ENCODE measurements at places on chromosomes 13 and 19.

DNA sequence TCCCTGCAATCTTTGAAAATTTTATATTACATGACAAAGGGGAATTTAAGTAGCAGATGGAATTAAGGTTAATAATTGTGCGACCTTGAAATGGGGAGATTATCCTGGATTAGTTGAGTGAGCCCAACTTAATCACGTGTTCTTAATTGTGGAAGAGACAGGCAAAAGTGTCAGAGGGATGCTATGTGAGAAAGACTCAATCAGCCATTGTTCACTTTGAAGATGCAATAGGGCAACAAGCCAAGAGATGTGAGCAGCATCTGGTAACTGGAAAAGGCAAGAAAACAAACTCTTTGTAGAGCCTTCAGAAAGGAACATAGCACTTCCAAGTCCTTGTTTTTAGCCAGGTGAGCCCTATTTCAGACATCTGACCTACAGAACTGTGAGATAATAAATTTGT is 247.7 kb downstream of the SLITRK1 start:
- no peak for DNase-seq

- DNase-seq = no peak
Observed at GRCh38 chr13:91058066-91058465, 289.4 kb upstream of the MIR17HG start.

DNA sequence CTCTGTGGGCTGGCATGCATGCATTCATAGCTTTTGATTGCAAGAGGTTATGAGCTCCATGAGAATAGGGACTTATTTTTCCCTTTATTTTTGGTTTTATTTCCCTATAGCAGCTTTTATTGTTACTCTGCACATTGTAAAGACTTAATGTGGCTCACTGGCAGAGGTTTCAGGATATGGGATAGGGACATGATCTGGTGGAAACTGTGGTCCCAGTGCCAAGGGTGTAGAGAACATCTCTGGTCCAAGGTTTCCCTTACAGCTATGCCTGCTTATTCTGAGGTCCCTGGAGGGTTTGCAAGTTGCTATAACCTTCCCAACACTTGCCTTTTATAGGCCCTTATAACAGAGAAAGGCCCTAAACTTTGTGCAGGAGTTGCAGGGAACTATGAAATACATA is 33.6 kb downstream of the LMO7 start:
- no peak for DNase-seq

DNA sequence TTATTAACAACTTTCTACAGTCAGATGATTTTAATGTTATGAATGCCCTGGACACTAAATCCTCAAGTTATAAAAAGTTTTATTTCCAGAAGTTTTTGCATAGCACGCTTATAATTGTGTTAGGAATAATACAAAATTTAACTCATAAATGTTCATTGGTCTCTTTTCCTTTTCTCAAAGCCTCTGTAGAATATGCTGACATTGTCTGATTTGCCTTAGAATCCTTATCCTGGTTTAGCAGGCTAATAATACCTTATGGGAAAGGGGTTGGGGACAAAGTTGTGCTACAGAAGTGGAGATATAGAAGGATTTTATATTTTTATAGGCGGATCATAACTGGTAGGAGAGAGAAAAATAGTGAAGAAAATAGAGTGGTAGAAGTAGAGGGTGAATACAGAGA is 1739.6 kb downstream of the OLFM4 start:
- DNase-seq = no peak

DNA sequence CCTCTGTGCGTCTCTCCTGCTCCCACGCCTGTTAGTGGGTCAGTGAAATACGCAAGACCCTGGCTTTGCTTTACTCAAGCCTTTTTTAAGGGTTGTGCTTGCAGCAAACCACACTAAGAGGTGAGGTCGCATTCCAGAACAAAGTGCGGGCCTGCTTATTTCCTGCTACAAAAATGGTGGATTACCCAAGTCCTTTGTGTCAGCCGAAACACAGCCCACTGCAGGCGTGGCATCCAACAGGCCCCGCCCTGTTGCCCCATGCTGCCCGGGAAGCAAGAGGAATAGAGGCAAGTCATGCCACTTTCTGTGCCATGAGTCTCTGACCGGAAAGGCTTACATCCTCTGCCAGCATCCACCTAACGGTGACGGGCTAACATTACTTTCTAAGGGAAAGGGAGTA is 7.7 kb upstream of the IRS2 start:
- DNase-seq = no peak

DNA sequence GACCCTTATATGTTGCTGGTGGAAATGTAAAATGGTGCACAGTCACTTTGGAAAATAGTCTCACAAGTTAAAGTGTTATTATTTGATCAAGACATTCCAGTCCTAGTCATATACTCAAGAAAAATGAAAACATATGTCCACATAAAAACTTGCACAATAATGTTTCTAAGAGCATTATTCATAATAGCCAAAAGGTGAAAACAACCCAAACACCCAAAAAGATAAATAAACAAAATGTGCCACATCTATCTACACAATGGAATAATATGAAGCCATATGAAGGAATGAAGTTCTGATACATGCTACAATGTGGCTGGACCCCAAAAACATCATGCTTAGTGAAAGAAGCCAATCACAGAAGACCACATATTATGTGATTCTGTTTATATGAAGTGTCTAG is 14.4 kb upstream of the AKAP8 start:
- no peak for DNase-seq

All from cortex of kidney (tissue), 1 donor.